ENCODE measurements at places on chromosomes 2 and 18.

- DNase-seq, result no peak
These were observed 2.0 kb downstream of the DLX1 start for GRCh38 chr2:172087207-172087779.

- no peak for DNase-seq
These were observed 13.1 kb downstream of the KLF11 start for GRCh38 chr2:10056439-10056838.

GRCh38 chr2:18630541-18630940, 41.2 kb upstream of the NT5C1B start:
- no peak for DNase-seq

GRCh38 chr2:230658877-230659652, 53.6 kb upstream of the CAB39 start:
- no peak for DNase-seq

GRCh38 chr2:196249860-196250259, 78.5 kb upstream of the STK17B start:
- DNase-seq, result no peak

- no peak for DNase-seq
These were observed 144.8 kb upstream of the CYP26B1 start for GRCh38 chr2:72292433-72292832.

DNA sequence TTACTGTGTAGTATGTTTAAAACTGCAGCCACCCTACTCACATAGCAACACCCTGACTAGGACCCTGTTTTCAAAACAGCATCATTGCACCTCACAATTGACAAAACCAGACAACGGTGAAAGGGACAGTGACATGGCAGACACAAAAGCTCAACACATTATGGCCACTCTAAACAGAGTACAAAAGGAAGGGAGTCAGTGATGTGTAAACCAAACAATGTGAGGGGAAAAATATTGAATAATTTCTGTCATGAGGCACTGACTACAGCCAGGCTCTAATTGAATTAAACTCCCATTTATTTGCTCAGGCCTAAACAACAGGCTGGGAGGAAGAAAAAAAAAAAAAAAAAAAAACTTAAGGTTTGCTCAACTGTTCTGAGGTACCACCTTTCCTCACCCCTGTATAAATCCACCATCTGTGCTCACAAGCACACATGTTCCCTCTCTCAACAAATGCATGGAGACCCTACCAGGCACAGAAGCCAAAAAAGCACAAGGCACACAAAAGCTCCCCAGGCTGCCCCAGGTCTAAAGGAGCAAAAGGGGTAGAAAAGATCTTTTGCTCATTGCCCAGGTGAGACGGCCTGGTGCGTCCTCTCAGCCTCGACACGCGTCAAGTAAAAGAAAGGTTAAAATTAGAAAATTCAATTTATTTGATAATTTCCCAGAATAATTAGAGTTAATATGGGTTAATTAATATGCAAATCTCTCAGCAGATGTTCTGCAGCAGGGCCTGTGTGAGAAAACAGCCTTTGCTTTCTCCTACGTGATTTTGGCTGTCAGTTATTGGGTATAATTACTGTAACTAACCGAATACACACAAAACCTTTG, 80.9 kb downstream of the ZEB2 start:
- no peak for DNase-seq

Measured in mesothelial cell of epicardium (in vitro differentiated cells).